Smooth muscle cell of the pulmonary artery (primary cell): ENCODE measurements at places on chromosomes 12 and 14. TPM values are rescaled to one million over a fixed set of nuclear protein-coding genes. Genes with fewer than 3 reads are reported as not detected.

The CDH24 gene
- 5.0 and 5.1 TPM in 2 replicates for total RNA-seq

The OVCH1 gene
- 0.07 and 0.13 TPM in 2 replicates for total RNA-seq

The COX8C gene
- total RNA-seq, result not detected in 2 replicates

The KSR2 gene
- total RNA-seq, result under 0.01 TPM in 2 replicates

The CCDC38 gene
- total RNA-seq, result not detected in 2 replicates

The EXOC3L4 gene
- 0.39 TPM in 1 of 2 replicates, not detected in the other for total RNA-seq

The ARHGEF25 gene
- total RNA-seq, result 31.5 and 31.7 TPM in 2 replicates

The SVOP gene
- not detected in 2 replicates for total RNA-seq

The CCDC60 gene
- not detected in 2 replicates for total RNA-seq

The LRRC43 gene
- total RNA-seq, result 0.83 and 1.2 TPM in 2 replicates

The DGLUCY gene
- 44.7 and 46.1 TPM in 2 replicates for total RNA-seq
